NB4 (cell line): ENCODE measurements at places on chromosomes 7 and 10.

DNA sequence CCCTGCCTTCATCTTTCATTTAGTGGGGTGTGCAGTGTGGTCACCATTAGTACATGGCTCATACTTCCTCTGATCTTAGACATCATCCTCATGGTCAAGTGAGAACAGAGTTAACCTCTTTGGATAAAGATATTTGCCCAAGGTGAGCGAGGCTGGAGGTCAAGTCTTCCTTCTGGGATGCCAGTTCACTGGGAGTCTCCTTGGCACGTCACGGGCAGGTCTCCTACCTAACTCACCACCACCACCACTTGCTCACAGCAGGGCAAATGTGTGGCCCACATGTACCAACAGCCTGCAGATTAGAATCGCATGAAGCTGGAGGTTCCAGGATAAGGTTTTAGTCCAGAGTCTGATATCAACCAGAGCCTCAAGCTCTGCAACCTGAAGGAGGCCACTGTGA is 164.6 kb downstream of the USP6NL start:
- no peak for DNase-seq

- no peak for DNase-seq
These were observed 60.5 kb downstream of the PPP1R17 start for GRCh38 chr7:31747553-31747952.

DNA sequence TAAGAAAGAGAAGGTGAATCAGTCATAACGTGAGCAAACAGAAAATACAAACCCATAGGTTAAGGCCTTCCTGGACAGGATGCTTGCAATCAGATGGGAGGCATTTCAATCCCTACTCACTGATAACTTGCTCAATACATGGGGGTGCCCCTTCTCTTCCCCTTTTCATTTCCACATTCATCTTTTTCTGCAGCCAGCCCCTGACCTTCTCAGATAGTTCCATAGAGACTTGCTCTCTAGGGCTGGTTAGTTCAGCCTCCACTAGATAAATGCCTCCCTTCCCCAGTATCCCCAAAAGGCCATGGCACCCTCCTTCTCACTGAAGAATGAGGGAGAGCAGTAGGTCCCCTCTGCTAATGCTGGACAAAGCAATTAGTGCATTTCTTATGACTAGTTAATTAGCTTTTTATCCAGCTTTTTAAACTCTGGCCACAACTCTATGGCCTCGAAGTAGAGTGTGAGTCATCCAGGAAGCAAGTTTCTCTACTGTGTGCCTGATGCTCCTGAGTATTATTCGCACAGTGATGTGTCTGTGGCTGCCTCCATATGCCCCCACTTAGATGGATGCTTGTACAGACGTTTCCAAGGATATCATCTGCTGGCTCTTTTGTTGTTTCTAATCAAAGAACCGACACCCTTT is 12.7 kb downstream of the CHN2 start:
- peak; percentile 15 for DNase-seq

- no peak for DNase-seq
These were observed 20.2 kb upstream of the SPDYE1 start for GRCh38 chr7:43977525-43977924.

DNA sequence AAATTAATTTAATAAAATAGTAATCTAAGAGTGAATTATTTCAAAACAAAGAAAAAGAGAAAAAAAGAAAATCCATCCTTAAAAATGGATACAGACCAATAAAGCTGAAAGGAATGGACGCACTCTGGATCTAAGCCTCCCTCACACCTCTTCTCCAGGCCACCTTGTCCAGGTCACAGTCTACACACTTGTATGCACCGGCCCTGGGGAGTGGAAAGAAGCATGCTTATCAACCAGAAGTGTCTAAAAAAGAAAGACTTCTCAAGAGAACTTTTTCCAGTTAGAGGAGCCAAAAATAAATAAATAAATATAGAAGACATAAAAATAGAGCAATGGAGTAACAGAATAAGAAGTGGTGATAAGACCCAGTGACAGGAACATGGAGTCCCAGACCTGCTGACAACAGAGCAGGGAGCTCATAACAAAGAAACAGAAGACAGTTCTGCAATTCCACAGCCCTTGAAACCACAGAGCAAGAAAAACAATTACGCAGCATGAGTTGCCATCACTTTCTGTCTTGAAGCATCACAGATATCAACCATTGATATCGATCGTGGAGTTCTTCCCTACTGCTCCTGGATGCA is 311.7 kb upstream of the NFE2L3 start:
- peak; percentile 39 for DNase-seq

DNA sequence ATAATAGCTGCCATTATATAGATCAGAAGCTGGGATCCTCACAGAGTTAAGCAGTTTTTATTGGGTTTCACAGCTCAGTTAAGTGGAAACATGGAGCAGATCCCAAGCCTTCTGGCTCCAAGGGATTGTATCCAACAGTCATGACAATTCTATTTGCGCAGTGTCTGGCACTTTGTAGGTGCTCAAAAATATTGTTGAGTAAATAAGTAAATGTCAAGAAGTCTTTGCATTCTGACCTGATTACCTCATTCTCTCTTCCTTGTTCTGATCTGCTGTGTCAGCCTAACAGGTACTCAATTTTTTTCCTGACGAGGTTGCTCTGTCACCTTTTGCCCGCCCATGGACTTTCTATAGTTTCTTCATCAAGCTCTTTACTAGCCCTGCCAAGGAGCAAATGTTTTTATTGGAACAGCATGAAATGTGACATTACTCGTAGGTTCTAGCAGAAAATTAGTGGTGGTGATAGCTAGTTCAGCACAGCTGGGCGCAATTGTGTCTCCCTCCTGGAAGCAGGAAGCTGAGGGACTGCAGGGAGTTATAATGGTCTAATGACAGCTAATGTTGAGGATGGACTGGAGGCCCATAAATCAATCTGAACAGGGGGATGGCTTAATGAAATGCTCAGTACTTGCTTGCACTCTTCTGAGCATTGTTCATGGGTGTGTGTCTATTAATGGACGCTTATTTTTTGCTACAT is 680.2 kb downstream of the CCSER2 start:
- DNase-seq, result no peak

GRCh38 chr7:57198801-57199200 is 66.6 kb upstream of the ZNF479 start:
- DNase-seq, result no peak

- DNase-seq, result peak; percentile 86
These were observed 984 bp downstream of the SMURF1 start for GRCh38 chr7:99142727-99143520.

GRCh38 chr10:70651661-70652060 is 20.6 kb upstream of the ADAMTS14 start:
- peak; percentile 63 for DNase-seq

GRCh38 chr7:156092307-156092706 is 280.0 kb upstream of the SHH start:
- DNase-seq, result no peak

GRCh38 chr7:121331048-121331447 is 2.2 kb downstream of the WNT16 start:
- no peak for DNase-seq

DNA sequence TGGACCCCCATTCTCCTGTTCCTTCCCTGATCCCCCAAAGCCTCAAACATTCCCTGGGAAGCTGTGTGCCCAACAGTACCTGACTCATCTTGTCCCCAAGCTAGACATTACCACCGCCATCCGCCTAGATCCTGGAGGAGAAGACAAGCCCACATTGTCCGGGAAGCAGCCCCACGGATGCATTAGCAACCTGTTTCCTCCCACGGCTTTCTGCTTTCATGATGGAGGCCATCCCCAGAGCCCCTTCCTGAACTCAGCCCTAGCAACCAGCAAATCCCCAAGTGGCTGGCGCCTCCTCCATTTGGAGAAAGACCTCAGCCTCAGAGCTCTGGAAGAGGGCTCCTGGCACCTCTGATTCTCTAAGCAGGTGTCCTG is 2.3 kb upstream of the SLC29A3 start:
- DNase-seq, result peak; percentile 17

DNA sequence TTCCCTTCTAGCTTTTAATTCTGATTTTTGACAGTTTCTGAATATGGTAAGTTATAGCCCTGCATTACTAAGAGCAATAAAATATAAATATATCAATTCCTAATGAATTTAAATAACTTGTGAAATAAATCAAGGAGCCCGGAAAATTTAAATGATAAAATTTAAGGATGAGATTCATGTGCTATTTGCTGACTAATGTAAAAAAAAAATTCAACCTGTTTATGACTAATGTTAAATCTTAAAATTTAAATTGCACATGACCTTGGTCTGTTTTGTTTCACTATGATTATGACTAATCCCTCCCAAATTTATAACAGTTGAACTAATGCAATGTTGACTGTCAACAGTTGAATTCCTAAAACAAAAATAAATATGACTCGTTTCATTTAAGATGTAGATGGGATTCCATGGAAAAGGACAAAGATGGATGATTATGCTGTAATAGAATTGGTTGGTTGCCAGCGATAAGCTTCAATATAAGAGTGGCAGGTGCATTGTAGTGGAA is 419.9 kb downstream of the NRG3 start:
- no peak for DNase-seq

GRCh38 chr7:1889556-1890181 is 219.6 kb downstream of the ELFN1 start:
- DNase-seq, result no peak

- no peak for DNase-seq
These were observed 140.3 kb downstream of the PLXDC2 start for GRCh38 chr10:19956516-19957032.

DNA sequence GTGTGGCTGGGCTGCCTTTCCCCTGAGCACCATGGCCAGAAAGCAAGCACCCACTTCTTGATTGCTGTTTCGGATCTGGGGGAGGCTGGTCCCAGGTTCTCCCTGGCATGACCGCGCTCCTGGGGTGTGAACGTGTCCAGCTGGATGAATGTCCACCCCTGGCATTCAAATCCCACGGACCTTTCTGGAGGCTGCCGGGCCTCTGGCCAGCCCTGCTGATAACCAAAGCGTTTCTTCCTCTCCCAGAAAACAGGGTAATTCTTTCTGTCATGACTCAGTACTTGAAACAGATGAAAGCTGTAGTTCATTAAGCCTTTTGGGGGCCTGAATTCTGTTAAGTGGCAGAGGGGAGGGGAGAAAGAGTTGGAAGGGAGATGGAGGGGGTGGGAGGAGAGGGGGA is 73.1 kb upstream of the SAMD8 start:
- no peak for DNase-seq

DNA sequence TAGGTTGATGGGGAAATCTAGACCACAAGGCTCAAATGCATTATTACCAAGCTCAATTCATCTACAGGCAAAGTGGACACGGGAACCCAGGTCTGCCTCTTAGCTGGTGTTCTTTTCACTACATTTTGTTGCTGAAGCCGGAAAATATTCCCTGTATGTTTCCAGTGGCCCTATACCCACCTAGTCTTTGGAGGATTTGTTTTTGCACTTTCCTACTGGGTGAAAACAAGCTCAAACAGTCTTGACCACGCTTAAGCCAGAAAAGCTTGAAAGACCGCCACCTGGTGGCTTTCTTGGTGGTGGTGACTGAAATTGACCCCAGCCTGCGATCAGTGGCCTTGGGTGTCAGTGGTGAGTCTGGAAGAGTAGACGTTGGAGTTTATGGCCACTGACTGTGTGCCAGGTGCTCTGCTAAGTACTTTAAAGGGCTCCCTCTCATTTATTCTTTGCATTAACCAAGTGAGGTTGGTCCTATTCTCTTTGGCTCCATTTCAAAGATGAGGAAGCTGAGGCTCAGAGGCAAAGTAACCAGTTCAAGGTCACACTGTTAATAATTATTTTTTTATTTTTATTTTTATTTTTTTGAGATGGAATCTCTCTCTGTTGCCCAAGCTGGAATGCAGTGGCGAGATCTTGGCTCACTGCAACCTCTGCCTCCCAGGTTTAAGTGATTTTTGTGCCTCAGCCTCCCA is 11.1 kb upstream of the CRTAC1 start:
- DNase-seq, result peak; percentile 71

- DNase-seq, result no peak
These were observed 503.5 kb downstream of the KIF20B start for GRCh38 chr10:90204956-90205314.

DNA sequence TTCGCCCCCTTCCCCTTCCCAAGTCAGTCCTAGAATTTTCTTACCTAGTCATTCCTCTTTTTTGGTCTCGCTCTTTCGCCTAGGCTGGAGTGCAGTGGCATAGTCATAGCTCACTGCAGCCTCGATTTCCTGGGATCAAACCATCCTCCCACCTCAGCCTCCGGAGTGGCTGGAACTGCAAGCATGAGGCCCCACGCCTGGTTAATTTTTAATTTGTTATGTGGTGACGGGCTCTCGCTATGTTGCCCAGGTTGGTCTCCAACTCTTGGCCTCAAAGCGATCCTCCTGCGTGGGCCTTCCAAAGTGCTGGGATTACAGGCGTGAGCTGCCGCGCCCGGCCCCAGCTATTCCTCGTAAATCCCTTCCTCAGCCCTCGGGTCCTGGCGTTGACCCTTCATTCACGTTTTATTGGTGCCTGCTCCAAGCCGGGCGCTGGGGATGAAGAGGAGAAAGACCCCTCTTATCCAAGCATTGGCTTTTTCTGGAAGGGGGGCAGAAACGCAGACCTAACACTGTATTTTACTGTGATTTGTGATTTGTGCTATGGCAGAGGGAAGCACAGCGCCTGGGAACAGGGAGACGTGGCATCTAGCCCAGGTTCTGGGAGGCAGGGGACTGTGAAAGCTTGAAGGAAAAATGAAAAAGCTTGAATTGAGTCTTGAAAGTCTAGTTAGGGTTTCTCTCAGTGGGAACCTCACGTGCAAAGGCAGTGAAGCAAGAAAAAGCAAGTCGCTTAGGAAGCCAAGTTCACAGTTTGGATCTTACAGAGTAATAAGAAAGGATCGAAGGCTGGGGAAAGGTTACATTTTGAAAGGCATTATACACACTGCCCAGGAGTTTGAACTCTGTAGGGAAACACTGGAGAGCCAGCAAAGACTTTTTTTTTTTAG is 516 bp downstream of the ZNHIT1 start:
- no peak for DNase-seq

GRCh38 chr7:129933627-129934026 is 19.1 kb downstream of the UBE2H start:
- no peak for DNase-seq

DNA sequence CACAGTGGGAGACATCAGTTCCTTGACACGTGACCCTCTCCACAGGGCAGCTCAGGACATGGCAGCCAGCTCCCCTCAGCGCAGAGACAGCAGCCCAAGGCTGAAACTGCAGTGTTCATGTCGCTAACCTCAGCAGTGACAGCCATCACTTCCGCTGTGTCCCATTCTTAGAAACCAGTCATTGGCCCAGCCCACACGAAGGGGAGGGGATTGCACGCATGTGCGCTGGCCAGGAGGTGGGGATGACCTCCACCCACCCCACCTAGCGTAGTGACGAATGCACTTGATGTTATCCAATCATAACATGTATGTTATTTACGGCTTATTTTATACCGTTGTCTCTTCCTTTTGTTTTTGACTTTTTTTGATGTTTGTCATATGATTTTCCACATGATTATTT is 36.9 kb upstream of the EGFR start:
- DNase-seq, result no peak

GRCh38 chr10:14564268-14564744 is 210.4 kb downstream of the FAM107B start:
- no peak for DNase-seq

- DNase-seq, result no peak
These were observed 331.6 kb downstream of the DGKB start for GRCh38 chr7:14570750-14571607.

DNA sequence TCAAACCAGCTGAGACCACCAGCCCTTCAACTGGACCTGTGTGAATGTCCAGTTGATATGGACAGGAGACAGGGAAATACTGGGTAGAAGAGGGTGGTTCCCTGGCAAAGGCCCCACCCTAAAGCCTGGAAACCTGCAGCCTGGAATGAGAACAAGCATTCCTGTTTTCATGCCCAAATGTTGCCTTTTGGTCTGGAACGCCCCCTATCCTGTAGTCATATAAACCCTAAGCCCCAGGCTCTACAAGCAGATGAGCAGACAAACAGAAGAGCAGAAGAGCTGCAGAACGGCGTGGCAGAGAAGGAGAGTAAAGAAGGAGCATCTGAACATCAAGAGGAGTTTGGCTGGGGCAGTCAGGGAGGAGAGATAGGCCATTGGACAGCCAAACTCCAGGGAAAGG is 38.4 kb downstream of the SYPL1 start:
- DNase-seq, result no peak
